ENCODE measurements at places on chromosomes 1 and 21.

GRCh38 chr1:105100102-105100501, 1350.4 kb downstream of the AMY1C start:
- no peak for DNase-seq

DNA sequence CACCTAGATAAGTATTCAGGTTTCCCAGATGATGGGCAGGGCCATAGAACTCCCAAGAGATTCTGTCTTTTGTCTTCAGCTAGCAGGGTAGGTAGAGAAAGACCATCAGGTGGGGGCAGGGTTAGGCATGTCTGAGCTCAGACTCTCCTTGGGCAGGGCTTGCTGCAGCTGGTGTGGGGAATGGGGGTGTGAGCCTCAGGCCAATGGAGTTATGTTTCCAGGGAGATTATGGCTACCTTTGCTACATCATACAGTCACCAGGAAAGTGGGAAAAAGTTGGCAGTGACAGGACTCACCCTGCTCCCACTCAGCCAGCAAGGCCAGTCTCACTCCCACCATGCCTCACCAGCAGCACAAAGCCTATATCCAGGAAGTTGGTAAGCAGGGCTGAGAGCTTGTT, 77.8 kb downstream of the DRAM2 start:
- no peak for DNase-seq

- no peak for DNase-seq
Measured at GRCh38 chr1:233252441-233252840, 43.1 kb downstream of the PCNX2 start.

- DNase-seq: no peak
Measured at GRCh38 chr1:175840787-175841186, 97.4 kb upstream of the TNR start.

GRCh38 chr1:57623039-57623790, 199.4 kb upstream of the DAB1 start:
- DNase-seq: no peak

Measured in left hindlimb (tissue), 1 donor.